ENCODE measurements at places on chromosomes 7 and 10. TPM values are rescaled to one million over a fixed set of nuclear protein-coding genes. Genes with fewer than 3 reads are reported as not detected.

DNA sequence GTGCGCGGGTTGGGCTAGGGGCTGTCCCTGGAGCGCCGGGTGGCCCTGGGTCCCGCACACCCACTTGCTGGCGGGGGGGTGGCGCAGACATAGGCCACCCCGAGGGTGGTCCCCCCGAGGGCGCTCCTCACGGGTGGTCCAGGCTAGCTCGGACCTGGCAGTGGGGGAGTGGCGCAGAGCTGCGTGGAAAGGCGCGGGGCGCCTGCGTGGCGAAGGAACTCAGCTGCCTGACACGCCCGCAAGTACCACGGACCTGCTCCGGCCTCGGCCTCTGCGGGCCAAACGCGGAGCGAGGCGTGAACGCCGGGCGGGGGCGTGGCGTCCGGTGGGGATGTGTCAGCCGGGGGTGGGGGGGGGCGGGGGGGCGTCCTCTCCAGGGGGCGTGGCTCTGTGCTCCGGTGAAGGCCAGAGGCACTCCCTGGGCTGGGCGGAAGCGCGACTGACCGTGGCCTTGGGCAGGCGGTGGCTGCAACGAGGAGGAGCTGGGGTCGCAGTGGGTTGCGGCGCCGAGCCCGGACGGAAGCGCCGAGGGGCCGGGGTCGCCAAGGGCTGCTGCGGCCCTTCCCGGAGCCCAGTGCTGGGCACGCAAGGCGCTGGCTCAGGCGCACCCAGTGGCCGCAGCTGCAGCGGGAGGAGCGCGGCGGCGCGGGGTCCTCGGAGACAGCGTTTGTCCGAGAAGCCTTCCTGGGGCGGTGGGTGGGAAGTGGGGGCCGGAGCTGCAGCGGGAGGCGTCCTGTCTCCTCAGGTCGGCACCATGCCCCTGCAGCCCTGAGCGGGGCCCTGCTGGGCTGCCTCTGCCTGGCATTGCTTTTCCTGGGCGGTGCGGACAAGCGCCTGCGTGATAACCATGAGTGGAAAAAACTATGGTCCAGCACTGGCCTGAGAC lies 58.9 kb upstream of the NUPR2 start:
- DNase-seq = no peak
- peaks cover 21% of the 10 kb centered on the region for H3K27me3 ChIP-seq
- no peaks in the 10 kb centered on the region for H3K36me3 ChIP-seq
- H3K4me3 ChIP-seq = no peak overlapping the region

DNA sequence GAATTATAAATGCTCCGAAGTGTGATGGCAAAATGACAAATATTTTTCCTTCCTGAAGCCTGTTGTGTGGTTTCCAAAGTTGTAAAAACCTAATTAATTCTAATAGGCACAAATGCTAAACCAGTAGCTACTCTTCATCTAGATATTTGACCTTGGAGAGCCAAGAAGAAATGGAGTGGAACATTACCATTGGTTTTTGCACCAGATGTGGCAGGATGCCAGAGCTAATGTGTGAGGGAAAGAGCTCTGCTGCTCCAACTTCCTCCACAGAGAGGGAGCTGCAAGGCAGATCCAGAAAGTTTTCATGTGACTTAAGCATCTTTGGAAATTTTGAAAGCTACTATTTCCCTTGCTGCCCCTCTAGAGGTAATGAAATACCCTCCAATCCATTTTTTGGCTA lies 65.1 kb upstream of the HPS1 start:
- H3K4me1 ChIP-seq = no peaks in the 10 kb centered on the region
- no peak overlapping the region for H3K4me3 ChIP-seq
- H3K36me3 ChIP-seq = no peaks in the 10 kb centered on the region

GRCh38 chr10:114544045-114544659 lies 113.9 kb downstream of the ABLIM1 start:
- no peaks in the 10 kb centered on the region for H3K27me3 ChIP-seq
- H3K27ac ChIP-seq = peak overlapping the region; percentile 94
- peaks cover 84% of the 10 kb centered on the region for H3K4me1 ChIP-seq
- peak overlapping the region; percentile 77 for H3K4me3 ChIP-seq

DNA sequence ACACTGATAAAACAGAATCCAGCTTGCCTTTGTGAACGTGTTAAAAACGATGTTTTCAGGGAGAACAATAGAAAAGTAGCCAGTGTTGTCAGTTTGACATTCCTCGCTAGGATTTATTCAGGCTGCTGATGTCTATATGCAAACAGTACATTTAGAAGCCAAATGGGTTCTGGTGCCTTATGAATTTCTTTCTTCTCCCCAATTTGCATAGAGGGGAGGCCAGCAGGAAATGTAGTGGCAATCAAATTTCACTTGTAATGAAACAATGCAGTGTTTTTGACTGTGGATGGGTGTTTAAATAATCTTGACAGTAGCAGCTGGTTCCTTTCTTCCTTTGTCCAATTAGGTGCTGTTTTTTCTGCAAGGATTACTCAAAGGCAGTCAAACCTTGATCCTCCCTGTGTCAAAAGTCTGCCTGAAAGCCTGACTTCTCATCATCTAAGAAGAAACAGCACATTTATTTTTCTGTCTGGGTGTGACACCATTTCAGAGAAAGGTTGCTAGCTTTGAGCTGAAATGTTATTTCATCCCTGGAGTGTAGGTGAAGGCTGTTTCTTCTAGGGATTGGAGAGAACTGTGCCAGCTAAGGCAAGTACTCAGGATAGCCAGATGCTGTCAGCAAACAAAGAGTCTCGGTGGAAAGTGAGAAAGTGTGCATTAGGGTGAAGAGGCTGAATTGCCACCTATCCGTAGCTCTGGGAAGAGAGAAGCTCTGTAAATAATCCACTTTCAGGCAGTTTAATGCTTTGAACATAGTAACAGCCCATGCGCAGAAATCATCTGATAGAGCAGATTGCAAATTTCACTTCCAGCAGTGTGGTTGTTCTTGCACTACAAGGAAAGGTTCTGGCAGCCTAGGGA lies 36.6 kb upstream of the ZNRF2 start:
- H3K36me3 ChIP-seq = no peaks in the 10 kb centered on the region
- no peak for DNase-seq
- no peak overlapping the region for H3K4me3 ChIP-seq
- no peaks in the 10 kb centered on the region for H3K27me3 ChIP-seq

FAM3C gene
- 18.6 TPM for total RNA-seq

DNA sequence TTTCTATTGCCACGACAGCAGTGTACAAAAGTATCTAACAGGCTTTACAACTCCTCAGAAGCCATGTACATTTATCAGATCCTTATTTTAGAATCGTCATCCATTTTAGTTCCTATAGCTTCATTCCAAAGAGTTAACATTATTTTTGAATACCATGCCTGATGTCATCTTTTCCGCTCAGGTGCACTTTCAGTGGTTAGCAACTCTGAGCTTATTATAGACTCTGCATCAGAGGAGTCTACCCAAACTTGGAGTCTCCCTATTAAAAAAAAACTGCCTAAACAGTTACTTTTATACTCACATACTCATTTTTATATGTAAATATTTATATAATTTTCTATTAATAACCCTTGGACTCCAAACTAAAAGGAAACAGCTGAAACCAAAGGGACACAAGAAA lies 31.6 kb upstream of the PRSS37 start:
- H3K27me3 ChIP-seq = no peaks in the 10 kb centered on the region
- H3K4me1 ChIP-seq = no peaks in the 10 kb centered on the region
- H3K36me3 ChIP-seq = peaks cover 1% of the 10 kb centered on the region
- H3K4me3 ChIP-seq = no peak overlapping the region
- DNase-seq = no peak

GRCh38 chr10:63573068-63573697 lies 52.0 kb downstream of the REEP3 start:
- H3K36me3 ChIP-seq = peaks cover 15% of the 10 kb centered on the region
- peaks cover 9% of the 10 kb centered on the region for H3K4me1 ChIP-seq
- no peaks in the 10 kb centered on the region for H3K27me3 ChIP-seq
- H3K27ac ChIP-seq = peak overlapping the region; percentile 58

- H3K36me3 ChIP-seq = no peaks in the 10 kb centered on the region
- no peaks in the 10 kb centered on the region for H3K27me3 ChIP-seq
- no peaks in the 10 kb centered on the region for H3K4me1 ChIP-seq
- H3K27ac ChIP-seq = no peak overlapping the region
- H3K4me3 ChIP-seq = no peak overlapping the region
These were observed 106.0 kb downstream of the CYTH3 start for GRCh38 chr7:6166443-6166891.

CPEB3 gene
- total RNA-seq = 2.2 TPM

DNA sequence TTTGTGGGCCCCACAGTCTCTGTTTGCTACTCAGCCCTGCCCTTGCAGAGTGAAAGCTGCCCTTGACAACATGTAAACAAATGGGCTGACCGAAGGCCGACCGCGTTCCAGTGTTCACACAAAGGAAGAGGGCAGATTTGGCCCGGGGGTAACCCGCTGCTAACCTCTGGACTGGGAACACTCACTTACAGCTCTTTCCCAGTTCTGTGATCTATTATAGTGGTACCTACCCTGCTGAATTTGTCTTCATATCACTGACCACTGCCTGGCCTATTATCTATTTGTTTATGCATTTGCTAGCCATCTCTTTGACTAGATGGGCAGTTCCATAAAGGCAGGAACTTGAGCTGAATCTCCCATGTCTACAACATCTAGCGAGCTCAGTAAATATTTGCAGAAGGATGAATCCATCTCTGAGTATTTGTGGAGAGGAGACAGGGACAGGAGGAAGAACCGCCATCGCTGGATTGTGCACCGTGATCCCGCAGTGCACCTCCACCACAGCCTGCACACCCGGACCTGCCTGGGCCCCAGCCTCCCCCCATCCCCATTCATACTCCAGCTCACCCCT lies 15.2 kb downstream of the SLC29A3 start:
- no peak overlapping the region for H3K4me3 ChIP-seq
- H3K27me3 ChIP-seq = no peaks in the 10 kb centered on the region
- DNase-seq = no peak
- H3K36me3 ChIP-seq = no peaks in the 10 kb centered on the region
- no peak overlapping the region for H3K27ac ChIP-seq
- no peaks in the 10 kb centered on the region for H3K4me1 ChIP-seq

STRA8 gene
- not detected for total RNA-seq

MYL10 gene
- not detected for total RNA-seq

DNA sequence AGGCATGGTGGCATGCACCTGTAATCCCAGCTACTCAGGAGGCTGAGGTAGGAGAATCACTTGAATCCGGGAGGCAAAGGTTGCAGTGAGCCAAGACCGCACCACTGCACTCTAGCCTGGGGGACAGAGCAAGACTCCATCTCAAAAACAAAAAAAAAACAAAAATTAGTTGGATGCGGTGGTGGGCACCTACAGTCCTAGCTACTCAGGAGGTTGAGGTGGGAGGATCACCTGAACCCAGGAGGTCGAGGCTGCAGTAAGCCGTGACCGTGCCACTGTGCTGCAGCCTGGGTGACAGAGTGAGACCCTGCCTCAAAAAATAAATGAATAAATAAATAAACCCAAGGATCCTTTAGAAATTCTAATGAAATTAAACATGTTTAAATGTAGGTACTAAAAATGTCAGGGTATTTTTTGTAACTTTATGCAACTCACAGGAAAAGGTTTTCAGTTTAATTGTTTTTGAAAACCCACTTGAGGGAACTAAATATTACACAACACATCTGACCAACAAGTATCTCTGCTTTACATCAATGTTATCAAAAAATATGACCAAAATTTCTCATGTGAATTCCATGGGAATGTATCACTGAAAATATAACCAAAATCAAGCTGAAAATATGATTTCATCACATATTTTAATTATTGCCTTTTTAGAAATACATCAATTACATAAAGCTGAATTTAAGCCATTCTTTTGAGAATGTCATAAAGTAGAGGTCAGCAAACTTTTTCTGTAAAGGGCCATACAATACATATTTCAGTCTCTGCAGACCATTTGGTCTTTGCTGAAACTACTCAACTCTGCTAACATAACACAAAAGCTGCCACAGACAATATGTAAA lies 23.9 kb downstream of the UPF2 start:
- peaks cover 5% of the 10 kb centered on the region for H3K36me3 ChIP-seq
- DNase-seq = no peak
- peaks cover 20% of the 10 kb centered on the region for H3K4me1 ChIP-seq
- H3K27me3 ChIP-seq = no peaks in the 10 kb centered on the region
- H3K4me3 ChIP-seq = no peak overlapping the region

TMEM72 gene
- total RNA-seq = not detected

SPOCK2 gene
- total RNA-seq = 134 TPM

CFAP58 gene
- 0.27 TPM for total RNA-seq

EEF1AKMT2 gene
- total RNA-seq = 24.2 TPM

MDH2 gene
- total RNA-seq = 278 TPM

- no peak for DNase-seq
- H3K27me3 ChIP-seq = peaks cover 4% of the 10 kb centered on the region
- no peak overlapping the region for H3K27ac ChIP-seq
These were observed 135.2 kb downstream of the ADCY1 start for GRCh38 chr7:45709168-45710042.

OPTN gene
- total RNA-seq = 32.0 TPM

GRCh38 chr10:3853547-3854303 lies 68.7 kb upstream of the KLF6 start:
- no peak for DNase-seq
- peaks cover 38% of the 10 kb centered on the region for H3K4me1 ChIP-seq
- H3K36me3 ChIP-seq = no peaks in the 10 kb centered on the region
- H3K4me3 ChIP-seq = no peak overlapping the region

DNA sequence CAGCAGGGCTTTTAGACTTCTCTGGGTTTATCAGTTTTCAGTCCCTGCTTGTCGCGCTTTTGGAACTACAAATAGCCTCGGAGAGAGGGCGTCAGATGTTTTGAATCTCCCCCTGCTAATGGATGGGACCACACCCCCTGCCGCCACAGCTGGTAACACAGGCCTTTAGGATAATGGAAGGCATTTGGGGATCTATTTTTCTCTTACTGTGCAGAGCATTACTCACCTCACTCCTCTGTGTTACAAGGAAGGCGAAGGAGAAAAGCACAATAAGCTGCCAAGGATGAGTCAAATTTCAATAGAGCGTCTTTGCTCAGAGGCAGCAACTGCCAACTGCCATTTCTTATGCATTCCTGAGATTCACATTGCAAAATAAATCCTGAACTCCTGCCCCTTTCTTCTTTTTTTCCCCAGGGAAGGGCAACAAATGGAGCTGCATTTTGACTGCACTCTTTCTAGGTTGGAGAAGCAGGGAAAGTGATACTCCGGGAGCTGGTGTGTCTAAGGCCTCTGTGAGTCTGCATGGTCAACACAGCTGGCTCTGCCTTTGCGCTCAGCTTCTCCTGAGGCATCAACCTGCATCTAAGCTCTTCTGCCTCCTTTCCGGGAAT lies 31.5 kb upstream of the SMNDC1 start:
- peaks cover 10% of the 10 kb centered on the region for H3K4me1 ChIP-seq
- H3K4me3 ChIP-seq = no peak overlapping the region
- no peaks in the 10 kb centered on the region for H3K36me3 ChIP-seq
- H3K27ac ChIP-seq = no peak overlapping the region
- H3K27me3 ChIP-seq = peaks cover 4% of the 10 kb centered on the region
- no peak for DNase-seq

DNA sequence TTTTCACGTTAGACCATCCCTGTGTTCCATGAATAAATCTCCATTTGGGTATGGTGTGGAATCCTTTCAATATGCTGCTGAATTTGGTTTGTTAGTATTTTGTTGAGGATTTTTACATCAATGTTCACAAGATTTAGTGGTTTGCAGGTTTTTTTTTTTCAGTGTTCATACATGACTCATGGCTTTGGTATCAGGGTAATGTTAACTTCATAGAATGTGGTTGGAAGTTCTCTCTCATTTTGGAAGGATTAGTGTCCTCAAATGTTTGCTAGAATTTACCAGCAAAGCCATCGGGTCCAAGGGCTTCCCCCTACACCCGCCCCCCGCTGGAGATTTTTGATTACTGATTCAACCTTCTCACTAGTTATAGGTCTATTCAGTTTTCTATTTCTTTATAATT lies 398.0 kb downstream of the NXPH1 start:
- H3K36me3 ChIP-seq = no peaks in the 10 kb centered on the region
- H3K27ac ChIP-seq = no peak overlapping the region
- no peaks in the 10 kb centered on the region for H3K4me1 ChIP-seq
- H3K27me3 ChIP-seq = no peaks in the 10 kb centered on the region

VSTM2A gene
- not detected for total RNA-seq

Data from activated CD8-positive, alpha-beta T cell treated with anti-CD3 and anti-CD28 coated beads for 36 hours (primary cell).